Renal cortex interstitium (tissue), 15 donors: ENCODE measurements at places on chromosomes 16 and 17.

DNA sequence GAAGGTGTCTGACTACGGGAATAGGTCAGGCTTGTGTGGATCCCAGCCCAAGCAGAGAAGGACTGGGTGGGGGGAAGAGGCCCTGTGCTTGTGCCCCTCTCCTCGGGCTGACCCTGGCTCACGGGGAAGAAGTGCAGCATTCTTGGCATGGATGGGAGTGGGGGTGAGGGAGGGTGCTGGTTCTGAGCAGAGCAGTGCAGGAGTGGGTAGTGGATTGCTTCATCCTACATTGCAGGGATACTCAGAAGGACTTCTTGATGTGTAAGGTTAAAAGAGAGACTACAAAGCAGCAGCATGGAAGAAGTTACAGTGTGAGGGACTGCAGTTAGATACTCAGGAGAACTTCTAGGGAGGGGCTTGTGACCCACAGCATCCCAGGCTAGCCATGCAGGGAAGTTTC, 2.1 kb downstream of the ARHGAP23 start:
- DNase-seq, result no peak

GRCh38 chr16:89729863-89730593, 8.7 kb downstream of the ZNF276 start:
- no peak for DNase-seq

GRCh38 chr17:28743243-28744103, at the start of gene TRAF4:
Gene TRAF4, plus strand, starts transcription at chr17:28744011. Its CDS starts 102 bp downstream, at chr17:28744113.
- DNase-seq, result no peak

GRCh38 chr16:25007284-25007984, 7.7 kb downstream of the ARHGAP17 start:
- DNase-seq, result no peak
